Stimulated activated CD4-positive, alpha-beta T cell treated with anti-CD3 and anti-CD28 coated beads, Interleukin-2, amount 100 ng/mL, for 48 hours (primary cell): ENCODE measurements at places on chromosomes 2 and 18.

GRCh38 chr2:226227341-226227740 is 572.3 kb downstream of the IRS1 start:
- no peak for DNase-seq

DNA sequence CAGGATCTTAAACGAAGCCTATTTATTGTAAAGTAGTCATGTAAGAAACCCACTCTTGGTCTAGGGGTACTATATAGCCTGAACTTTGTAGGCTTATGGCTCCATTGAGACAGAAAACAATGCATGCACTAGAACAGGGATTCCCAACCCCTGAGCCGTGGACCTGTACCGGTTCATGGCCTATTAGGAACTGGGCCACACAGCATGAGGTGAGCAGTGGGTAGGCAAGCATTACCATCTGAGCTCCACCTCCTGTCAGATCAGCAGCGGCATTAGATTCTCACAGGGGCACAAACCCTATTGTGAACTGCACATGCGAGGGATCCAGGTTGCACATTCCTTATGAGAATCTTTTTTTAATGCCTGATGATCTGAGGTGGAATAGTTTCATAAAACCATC is 59.2 kb downstream of the ROCK1 start:
- no peak for DNase-seq

DNA sequence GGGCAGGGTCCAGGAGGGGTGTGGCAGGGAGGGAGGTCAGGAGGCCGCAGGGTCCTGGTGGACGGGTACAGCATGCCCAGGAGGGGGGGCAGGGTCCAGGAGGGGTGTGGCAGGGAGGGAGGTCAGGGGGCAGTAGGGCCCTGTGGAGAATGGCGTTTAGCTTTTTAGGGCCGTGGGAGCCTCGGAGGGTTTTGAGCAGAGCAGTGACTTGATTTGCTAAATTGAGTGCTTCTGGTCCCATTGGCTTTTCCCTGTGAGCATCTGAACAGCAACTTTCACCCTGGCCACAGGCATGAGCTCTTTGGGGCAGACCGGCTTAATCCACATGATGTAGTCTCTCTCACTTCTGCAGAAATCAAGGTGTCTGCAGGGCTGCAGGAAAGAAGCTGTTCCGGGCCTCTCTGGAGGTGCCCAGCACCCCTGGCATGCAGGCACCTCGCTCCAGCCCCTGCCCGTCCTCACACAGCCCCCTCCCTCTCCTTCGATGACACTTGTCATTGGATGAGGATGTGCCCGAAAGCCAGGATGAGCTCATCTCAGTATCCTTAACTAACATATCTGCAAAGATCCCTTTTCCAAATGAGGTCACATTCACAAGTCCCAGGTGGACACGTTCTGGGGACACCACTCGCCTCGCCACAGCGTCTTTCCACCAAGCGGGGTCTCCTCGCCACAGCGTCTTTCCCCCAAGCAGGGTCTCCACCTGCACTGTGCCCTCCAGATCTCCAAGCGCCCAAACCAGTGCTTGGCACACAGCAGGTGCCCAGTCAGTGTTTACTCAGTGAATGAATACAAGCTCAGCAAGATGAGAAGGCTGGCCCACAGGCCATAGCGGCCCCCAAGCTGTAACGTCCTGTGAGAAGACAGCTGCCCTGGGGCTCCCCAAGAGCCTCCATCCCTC is 94.0 kb downstream of the NDUFA10 start:
- no peak for DNase-seq

- DNase-seq, result no peak
Observed at GRCh38 chr2:75337016-75337415, 137.7 kb upstream of the TACR1 start.

DNA sequence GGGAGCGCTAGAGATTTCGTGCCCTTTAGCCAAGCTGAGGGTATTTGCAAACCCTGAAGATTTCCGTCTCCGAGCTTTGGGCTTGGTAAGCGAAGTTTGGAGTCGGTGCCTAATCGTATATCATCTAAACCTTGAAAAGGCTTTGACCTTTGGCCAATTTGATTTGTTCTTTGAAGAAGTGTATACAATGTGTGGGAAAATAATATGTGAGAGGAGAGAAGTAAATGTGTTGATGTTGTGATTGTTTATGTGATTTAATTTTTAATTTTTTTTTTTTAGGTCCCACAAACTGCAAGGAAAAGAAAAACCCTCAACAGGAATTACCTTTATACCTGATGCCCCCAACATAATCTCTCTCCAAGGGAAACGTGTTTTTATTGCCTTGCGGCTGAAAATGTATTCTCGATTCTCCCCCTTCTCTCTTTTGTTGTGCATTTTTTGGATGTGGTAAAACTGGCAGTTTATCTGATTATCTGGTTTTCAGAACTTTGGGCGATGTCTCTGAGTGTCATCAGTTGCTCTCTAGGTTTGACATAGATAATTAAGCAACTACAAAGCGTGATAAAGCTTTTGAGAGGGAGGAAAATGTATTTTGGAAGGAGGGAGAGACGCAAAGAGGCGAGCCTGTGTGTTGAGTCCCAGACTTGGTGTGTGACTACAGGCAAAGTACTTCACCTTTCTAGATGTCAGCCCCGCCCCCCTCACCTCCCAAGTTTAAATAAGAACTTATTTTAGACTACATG is 912 bp upstream of the FBXO11 start:
- peak; percentile 11 for DNase-seq

GRCh38 chr2:3305431-3305830 is 72.2 kb downstream of the EIPR1 start:
- no peak for DNase-seq

GRCh38 chr2:237421542-237422116 is 7.7 kb upstream of the COL6A3 start:
- DNase-seq, result peak; percentile 82

GRCh38 chr2:161425728-161426454 is 9.8 kb downstream of the TBR1 start:
- no peak for DNase-seq

- no peak for DNase-seq
Observed at GRCh38 chr18:22603902-22604301, 186.2 kb upstream of the CTAGE1 start.

- DNase-seq, result no peak
Observed at GRCh38 chr18:57942493-57942892, 101.5 kb upstream of the NEDD4L start.

- no peak for DNase-seq
Observed at GRCh38 chr2:108981846-108982245, 7.2 kb downstream of the EDAR start.

GRCh38 chr2:27765621-27766286 is 5.8 kb upstream of the MRPL33 start:
- peak; percentile 49 for DNase-seq

GRCh38 chr2:186645999-186646398 is 47.9 kb upstream of the FAM171B start:
- no peak for DNase-seq

DNA sequence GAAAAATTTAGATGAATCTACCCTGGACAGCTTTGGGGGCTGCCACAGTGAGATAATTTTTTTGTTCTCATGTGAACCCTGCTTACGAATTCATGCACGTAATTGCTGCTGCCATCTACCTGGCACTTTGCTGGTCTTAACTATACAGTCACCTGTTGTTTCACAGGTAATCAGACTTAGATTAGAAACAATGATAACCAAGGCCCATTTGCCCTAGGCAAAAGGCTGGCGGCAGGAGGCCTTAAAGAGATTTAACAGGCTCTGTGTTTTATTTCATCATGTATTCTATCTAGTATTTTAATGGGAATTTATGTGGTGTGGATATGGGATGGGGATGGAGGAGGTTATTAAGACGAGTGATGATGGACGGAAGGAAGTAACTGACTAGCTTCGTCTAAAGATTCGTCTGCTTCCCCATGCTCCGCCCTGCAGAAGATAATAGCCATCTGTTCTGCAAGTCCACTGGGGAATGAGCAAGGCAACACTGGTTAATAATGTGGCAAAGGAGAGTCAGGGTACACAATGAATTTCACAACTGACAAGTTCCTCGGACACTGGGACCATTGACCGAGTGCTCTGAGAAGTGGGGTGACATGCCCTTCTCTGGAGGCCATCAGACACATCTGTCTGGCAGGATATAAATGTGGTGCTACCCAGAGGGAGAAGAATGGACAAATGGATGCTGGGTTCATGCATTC is 291.8 kb upstream of the TNP1 start:
- no peak for DNase-seq

GRCh38 chr18:63969942-63970808 is at the start of gene SERPINB8:
Gene SERPINB8 (plus strand): TSS chr18:63970081. CDS start chr18:63978309, 8,228 bp downstream.
- peak; percentile 65 for DNase-seq

DNA sequence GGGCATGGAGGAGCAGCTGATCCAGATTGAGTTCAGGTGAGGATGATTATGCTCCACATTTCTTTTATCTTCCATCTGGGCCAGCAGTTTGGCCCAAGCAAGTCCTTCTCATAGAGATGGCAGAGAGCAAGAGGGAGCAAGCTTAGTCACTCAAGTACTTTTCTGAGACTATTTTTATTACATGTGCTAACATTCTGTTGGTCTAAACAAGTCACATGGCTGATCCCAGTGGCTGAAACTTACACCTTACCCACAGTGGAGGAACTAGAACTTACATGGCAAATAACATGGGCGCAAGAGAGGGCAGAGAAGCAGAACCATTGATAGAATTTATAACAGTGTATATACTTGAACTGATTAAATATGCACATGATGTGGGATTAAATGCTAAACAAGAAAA is 105.7 kb downstream of the KYNU start:
- DNase-seq, result no peak

DNA sequence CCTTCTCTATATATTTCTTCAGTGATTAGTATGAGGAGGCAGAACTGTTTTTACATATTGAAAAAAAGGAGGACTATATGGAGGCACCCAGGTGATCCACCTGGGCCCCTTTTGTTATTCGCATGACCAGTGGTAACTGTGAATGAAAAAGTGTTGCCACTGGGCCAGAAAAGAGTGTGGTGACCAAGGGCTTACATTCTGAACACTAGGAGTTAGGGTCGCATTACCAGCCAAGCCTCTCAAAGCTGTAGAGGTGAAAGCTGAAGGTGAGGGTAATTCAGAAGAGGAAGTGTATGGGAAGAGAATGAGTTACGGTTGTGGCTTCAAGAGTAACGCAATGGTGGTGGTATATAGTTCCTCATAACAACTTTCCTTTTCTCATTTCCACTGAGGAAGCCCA is 487.6 kb downstream of the TMEM182 start:
- DNase-seq, result no peak

DNA sequence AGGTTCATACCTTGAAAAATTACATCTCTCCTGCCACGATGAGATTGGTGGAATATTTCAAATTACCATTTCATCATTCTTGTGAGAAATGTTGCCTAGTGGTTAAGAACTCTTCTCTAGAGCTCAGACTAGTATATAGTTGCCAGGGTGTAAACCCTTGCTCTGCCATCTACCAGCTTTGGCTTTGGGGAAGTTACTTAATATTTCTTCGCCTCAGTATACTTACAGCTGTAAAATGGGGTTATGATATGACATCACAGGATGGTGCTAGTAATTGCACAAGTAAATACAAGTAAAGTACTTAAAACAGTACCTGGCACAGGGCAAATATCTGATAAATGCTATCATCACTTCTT is 1.5 kb downstream of the SPOPL start:
- no peak for DNase-seq

DNA sequence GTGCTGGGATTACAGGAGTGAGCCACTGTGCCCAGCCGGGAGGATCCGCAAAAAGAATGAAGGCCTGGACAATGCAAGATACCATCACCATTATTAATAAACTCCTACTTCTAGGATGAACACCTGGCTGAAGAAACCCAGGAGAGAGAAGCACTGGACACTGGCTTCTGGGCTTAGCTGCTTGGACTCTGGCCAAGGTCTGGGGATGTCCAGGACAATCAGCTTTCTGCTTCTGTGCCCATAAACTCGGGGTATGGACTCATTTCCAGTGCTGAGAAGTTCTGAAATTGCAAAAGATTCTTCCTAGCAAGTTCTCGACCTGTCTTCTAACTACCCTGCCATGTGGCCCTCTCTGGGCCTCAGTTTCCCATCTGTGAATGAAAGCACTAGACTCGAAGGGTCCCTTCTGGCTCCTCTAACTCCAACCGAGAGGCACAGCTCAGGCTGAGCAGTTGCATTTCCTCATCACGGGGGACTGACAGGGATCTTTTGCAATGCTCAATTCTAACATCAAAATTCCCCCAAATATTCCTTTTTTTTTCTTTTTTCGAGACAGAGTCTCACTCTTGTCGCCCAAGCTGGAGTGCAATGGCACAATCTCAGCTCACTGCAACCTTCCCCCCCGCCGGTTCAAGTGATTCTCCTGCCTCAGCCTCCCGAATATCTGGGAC is 2.4 kb upstream of the SH2D6 start:
- DNase-seq, result no peak

- no peak for DNase-seq
Observed at GRCh38 chr2:190636361-190636760, 12.5 kb upstream of the NAB1 start.

DNA sequence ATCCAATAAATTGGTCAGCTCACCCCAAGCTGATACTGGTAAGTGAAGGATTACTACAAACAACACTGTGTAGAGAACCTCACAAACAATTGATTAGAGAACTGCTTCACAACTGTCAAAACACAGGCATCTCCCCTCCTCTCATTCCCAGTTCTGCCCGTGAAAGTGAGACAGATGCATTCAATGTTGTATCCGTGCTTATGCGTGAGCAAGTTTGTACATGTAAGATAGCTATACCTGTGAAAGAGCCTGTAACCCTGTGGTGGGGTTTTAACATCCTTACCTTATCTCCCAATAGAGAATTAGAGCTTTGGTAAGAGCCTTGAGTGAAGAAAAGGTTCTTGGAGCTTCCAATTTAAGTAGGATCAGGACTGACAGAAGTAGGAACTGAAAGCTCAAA is 9.1 kb downstream of the MARCHF4 start:
- DNase-seq, result no peak

DNA sequence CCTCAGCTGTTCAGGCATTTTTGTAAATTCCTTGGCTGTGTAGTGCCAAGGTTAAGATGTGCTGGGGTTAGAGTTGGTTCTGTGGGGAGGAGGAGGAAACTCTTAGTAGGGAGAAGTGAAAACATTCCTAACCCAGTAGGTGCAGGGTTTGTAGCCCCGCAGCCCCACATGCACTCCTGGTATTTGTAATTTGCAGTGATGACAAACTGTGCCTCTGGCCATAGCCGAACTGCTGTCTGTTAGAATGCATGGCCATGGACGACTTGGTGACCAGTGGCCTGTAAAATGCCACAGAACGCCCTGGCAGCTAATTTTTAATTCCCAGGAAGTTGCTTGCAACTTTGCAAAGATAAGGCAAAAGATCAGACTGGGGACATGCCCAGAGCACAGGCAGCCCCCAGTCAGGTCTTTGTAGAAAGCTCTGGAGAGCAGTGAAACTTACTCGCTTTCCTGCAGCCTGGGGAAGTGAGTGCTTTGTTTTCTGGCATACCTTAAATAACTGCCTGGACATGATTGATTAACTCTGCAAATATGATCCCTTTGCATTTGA is 38.4 kb downstream of the LYPD6B start:
- no peak for DNase-seq
